ENCODE measurements at places on chromosomes 2 and 18. TPM values are rescaled to one million over a fixed set of nuclear protein-coding genes. Genes with fewer than 3 reads are reported as not detected.

CYP27A1 gene
- polyA plus RNA-seq = 0.14 TPM

- H3K27ac ChIP-seq = no peak overlapping the region
- H3K27me3 ChIP-seq = peaks cover 9% of the 10 kb centered on the region
- DNase-seq = no peak
- no peak overlapping the region for H3K4me3 ChIP-seq
- peaks cover 3% of the 10 kb centered on the region for H3K4me1 ChIP-seq
These were observed 3.5 kb upstream of the RHOB start for GRCh38 chr2:20443276-20443920.

RGPD5 gene
- 4.9 TPM for polyA plus RNA-seq

DNA sequence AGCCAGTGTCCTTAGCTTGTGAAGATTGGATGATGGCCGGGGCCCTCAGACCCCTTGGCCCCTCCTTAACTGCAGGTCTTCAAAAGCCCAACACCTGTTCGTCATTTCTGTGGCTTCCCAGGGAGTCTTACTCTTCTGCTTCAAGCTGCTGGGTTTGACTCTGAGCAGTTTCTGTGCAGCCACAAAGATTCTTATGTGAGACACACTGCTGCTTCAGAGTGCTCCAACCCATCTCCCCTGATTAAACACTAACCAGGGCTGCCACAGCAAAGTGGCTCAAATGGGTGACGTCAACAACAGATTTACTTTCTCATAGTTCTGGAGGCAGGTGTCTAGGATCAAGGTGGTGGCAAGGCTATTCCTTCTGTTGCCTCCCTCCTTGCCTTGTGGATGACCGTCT, 40.8 kb downstream of the TSN start:
- no peak overlapping the region for H3K27ac ChIP-seq
- H3K4me1 ChIP-seq = no peaks in the 10 kb centered on the region
- no peak for DNase-seq
- no peaks in the 10 kb centered on the region for H3K36me3 ChIP-seq

DNA sequence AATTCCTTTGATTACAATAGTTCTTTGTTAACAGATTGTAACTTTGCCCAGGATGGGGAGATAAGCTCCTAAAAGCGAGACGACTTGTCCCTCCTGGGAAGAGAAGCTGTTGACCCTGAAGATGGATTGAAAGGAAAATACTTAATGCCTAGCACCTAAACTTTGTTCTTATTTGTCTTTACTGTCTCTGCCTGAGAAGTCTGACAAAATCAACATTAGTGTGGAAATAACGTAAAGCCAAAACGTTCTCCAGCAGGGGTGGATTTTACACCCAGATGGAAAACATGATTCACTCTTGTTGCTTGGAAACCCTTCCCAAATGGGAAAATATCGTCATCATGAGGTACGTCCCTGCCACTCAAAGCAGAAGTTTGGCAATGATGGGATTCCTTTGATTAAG, 450.1 kb downstream of the SLC4A3 start:
- no peaks in the 10 kb centered on the region for H3K36me3 ChIP-seq
- no peak overlapping the region for H3K4me3 ChIP-seq
- no peaks in the 10 kb centered on the region for H3K4me1 ChIP-seq
- H3K27ac ChIP-seq = no peak overlapping the region
- DNase-seq = no peak

DNA sequence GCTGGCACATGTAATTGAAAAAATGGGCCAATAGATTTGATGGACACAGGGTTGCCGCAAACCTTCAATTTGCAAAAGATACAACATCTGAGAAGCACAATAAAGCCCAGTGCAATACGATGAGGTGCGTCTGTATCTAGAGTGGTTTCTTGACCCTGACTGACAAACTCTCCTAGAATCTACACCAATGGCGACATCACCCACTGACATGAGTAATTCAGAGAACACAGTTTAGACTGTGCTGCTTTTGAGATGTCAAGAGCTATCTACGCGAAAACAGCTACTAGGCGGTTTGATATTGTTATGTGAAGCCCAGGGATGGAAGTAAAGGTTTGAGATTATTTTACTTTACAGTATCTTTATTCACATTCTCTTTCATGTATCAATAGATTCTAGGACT, 104.9 kb downstream of the EIPR1 start:
- DNase-seq = no peak
- H3K4me3 ChIP-seq = no peak overlapping the region
- no peaks in the 10 kb centered on the region for H3K36me3 ChIP-seq
- no peaks in the 10 kb centered on the region for H3K27me3 ChIP-seq
